ENCODE measurements at places on chromosomes 2 and 18. TPM values are rescaled to one million over a fixed set of nuclear protein-coding genes. Genes with fewer than 3 reads are reported as not detected.
A peak's percentile ranks its signal among the peaks of the same experiment; 100 is the strongest.

GRCh38 chr18:7532942-7533341, 34.2 kb upstream of the PTPRM start:
- no peak for ATAC-seq

- ATAC-seq, result peak; percentile 30
Measured at GRCh38 chr18:22466608-22467395, 49.1 kb upstream of the CTAGE1 start.

DNA sequence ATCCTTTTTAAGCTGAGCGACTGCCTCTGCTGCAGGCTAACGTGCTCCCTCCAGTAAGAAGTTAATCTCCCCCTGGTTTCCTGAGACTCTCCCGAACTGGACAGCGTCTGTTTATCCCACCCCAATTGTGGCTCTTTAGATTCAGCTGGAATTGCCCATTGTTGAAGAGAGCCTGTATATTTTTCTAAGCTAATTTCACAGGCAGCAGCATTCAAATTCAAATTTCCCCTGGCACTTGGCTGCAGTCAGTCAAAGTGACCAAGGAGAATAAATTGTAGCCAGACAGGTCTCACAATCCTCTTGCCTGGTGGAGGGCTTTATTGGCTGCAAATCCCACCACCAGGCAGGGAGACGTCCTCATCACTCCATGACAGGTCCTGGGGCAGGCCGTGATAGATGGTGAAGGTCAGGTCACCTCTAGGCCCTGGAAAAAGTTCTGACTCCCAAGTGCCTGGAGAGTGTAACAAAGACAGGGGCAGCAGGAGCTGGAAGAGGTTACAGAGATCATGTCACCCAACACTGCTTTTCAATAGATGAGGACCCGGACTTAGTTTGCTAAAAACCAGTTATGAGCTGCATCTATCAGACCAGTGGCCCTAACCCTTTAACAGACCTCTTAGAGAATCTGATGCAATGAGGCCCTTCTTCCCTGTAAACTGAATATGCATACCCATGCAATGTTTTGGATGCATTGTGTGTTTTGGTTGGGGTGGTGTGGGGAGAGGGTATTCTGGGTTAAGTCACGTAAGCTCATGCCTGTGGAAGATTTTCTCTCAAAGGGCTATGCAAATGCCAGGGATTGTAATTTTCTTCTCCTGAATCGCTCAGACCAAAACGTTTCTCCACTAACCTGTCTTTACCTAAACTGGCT, 32.3 kb upstream of the C18orf32 start:
- ATAC-seq, result no peak

GRCh38 chr2:85591563-85591962, 4.0 kb upstream of the RNF181 start:
- no peak for ATAC-seq

DNA sequence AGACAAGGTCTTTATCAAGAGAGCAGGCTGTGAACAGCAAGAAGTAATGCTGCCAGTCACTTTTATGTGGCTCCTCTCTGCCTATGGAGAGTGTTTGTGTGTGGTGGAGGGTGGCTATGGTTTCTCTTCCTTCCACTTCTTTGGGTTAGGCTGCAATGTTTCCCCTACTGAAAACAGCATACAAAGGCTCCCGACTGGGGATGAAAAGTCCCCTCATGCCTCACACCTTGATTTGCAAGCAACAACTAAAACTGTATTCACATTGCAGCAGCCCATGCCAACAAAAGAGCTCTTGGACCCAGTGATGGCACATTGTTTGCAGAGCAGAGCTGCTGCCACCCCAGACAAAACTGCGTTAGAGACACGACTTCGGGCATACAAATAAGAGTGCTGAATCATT, 301.6 kb downstream of the SLC8A1 start:
- ATAC-seq, result no peak

DNA sequence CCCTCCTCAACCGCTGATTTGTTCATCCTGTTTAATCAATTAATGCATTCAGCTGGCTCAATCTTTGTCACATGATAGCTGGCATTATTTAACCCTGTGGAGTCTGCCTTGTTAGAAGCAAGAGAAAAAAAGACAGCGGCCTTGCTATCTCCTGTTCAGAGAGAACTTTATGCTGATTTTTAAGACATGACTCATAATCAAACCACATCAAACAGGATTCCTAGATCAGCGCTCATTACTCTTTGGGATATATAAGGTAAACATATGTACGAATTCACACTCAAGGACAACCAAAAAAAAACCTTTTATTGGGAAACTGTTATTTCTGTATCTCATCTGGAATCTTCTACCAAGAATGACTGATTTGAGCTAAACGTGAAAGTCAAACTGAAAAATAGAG, 195.1 kb downstream of the C1D start:
- ATAC-seq, result no peak

DNA sequence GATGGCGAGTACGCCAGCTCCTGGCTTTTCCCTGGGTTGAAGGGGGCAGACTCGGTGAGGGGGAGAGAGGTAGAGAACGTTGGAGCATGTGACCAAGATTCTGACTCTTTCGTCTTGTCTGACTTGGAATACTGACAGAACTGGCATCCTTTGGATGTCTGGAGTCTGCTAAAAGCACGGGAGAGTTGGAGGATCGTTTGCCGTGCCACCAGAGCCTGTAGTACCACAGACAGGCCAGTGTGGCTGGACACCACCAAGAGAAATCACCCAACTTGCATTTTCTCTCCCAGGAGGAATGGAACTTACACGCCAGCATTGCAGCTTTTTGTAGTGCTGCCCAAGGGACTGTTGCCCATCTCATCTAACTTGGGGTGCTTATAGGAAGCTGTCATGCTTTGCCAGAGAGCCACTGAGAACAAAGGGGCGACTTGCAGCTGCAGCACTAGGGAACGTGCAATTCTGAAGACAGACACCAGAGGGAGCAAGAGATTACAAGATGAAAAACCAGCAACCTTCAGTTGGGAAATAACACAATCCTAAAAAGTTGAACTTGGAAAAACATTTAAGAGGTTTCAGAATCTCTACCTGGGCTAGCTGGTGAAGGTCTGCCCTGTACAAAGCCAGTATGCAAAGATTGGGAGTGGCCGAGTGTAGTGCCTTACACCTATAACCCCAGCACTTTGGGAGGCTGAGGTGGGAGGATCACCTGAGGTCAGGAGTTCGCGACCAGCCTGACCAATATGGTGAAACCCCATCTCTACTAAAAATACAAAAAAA, 24.1 kb downstream of the PSMG2 start:
- ATAC-seq, result peak; percentile 74

GRCh38 chr2:128651000-128651399, 332.3 kb upstream of the HS6ST1 start:
- peak; percentile 20 for ATAC-seq

GRCh38 chr18:60060578-60060977, 160.8 kb downstream of the PMAIP1 start:
- no peak for ATAC-seq

DNA sequence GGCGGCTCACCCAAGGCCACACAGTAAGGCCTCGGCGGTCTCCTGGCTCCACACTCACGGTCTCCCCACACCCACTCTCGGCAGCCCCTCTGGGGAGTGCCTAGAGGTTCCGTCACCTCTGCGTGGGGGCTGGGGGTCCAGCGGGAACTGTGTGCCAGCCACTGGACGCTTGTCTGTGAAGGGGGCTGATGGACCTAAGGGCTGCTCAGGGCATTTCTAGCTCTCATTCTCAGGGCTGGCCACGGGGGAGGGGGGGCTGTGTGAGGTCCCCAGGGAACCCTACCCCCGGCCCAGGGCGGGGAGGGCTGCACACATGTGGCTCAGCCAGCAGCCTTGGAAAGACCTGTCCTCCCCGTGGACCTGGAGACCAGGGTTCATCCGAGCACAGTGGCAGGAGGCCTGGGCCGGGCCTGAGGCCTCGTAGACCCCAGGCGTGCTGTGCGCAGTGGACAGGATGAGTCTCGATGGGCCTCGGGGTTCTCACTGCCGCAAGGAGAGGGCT, 27.1 kb upstream of the ODC1 start:
- ATAC-seq, result peak; percentile 17

The TANK gene
- total RNA-seq, result 37.0 TPM

The GTF2A1L gene
- total RNA-seq, result not detected

The DLX2 gene
- not detected for total RNA-seq

The LAMA1 gene
- 5.5 TPM for total RNA-seq

The IL37 gene
- not detected for total RNA-seq

DNA sequence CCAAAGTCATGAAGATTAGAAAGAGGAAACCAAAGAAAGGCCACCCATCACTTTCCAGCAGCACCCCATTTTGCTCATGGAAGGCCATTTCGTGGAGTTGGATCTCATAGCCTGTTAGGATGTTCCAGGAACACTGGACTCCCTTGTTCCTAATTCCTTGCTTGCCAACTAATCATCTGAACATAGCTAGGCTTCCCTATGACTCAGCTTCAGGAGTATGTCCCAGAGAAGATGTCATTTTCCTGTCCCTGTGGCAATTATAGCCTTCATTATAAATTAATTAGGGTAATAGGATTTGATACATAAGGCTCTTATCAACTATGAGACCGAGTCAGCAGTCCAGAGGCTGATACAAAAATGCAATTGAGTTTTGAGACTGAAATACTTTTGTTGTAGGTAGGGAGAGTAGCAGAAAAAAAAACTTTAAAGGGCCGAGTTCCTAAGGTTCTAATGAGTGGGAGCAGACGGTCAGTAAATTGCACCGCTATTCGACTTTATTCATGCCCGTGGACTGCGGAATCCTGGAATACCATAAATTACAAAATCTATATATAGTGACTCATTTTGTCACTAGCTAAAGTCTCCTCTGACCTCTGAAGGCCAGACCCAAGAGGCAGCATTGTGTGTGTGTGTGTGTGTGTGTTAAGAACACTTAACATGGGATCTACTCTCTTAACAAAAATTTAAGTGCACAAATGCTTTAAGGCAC, 311.8 kb downstream of the FBXO15 start:
- no peak for ATAC-seq

The FTCDNL1 gene
- total RNA-seq, result 1.6 TPM

The SERPINB11 gene
- total RNA-seq, result 7.1 TPM

- ATAC-seq, result no peak
Measured at GRCh38 chr2:227888289-227888688, 16.9 kb downstream of the DAW1 start.

The SALL3 gene
- not detected for total RNA-seq

- ATAC-seq, result no peak
Measured at GRCh38 chr2:180618570-180618969, 361.8 kb upstream of the UBE2E3 start.

- ATAC-seq, result no peak
Measured at GRCh38 chr2:51581636-51582267, 549.8 kb upstream of the NRXN1 start.

The CIDEA gene
- total RNA-seq, result 0.80 TPM

DNA sequence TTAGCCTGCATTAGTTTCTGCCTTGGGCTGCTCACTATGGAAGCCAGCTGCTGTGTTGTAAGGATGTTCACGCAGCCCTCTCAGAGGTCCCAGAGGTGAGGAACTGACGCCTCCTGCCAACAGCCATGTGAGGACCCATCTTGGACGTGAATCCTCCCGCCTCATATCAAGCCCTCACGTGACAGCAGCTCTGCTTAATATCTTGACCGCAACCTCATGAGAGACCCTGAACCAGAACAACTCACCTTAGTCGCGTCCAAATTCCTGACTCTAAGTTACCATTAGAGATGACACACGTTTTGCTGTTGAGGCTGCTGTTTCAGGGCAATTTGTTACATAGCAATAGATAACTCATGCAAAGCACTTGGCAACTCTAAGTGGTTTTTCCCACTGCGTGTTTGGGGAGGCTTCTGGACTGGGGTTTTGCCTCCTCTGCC, 97.7 kb downstream of the TMEM17 start:
- ATAC-seq, result no peak

The MDH1B gene
- total RNA-seq, result 0.76 TPM

- peak; percentile 76 for ATAC-seq
Measured at GRCh38 chr18:37484983-37485834, 80.4 kb downstream of the CELF4 start.

- ATAC-seq, result no peak
Measured at GRCh38 chr18:55910296-55910695, 322.3 kb upstream of the TCF4 start.

DNA sequence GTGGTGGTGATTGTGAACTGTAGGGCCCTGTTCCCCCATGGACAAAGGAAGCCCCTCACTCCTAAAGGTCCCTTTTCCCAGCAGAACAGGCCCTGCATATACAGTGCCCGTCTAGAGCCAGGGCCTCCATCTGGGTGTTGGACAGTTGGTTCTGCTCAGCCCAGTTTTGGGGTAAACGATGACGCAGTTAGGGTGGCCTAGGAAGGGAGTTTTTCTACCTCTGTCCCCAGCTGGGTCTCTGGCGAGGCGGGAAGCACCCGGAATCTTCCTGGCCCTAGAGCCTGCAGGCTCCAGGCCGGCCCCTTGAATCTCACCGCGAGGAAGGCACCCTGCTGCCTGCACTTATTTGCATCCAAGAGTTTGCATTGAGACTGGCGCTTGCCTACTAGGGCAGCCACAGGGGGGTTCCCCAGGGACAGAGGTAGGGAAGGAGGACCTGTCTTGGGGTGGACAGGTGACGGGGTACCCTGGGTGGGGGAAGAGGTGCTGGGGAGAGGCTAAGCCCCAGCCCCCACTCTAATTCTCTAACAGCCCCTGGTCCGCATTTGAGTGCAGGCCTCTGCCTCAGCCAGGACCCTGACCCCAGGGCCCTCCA, 529 bp upstream of the MTA3 start:
- peak; percentile 50 for ATAC-seq

GRCh38 chr2:189698020-189698887, 23.8 kb downstream of the ANKAR start:
- peak; percentile 37 for ATAC-seq

DNA sequence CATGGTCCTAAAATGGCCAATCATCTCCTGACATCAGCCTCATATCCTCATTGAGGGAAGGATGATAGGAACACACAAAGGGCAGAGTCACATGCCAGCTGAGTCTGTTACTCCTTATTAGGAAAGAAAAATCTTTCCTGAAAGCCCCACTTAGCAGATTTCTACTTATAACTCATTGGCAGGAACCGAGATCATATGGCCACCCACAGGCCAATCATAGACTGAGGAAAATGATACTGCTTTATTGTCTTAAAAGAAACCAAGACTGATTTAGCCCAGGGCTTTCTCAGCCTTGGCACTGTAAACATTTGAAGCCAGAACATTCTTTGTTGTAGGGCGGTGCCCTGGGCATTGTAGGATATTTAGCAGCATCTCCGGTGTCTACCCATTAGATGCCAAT, 18.7 kb downstream of the GKN2 start:
- ATAC-seq, result no peak

The IL36A gene
- 167 TPM for total RNA-seq

GRCh38 chr2:203672856-203673255, 33.6 kb upstream of the CD28 start:
- no peak for ATAC-seq

Data from esophagus mucosa (tissue), 1 donor.